ENCODE measurements at places on chromosomes 6 and 20.

DNA sequence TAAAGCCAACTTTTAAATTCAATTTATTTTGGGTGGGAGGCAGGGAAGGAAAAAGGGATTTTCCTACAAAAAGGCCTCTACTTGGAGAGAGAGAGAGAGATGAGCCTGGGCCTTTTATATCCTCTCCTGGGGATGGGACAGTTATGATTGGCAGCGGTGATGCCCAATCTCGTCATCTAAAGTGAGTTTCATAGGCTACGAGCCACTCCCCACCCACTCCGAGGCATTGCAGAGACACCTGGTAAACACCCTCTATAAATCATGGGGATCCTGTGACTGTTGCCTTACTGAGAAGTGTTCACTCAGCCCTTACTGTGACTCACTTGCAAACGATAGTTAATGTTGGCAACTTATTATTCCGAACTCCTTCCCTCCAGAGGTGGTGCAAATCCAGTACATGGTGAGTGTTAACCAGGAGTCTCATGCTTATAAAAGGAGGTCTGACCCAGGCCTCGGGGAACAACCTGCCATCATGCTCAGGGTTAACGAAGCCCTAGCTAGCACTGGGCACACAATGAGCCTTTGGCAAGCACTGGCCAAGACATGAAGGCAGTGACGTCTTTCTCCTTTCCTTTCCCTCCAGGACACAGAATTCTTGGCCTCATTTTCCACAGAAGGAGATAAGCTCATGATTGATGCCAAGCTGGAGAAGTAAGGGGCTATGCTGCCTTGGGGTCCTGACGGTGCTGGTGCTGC lies 20.5 kb downstream of the BPIFB4 start:
- DNase-seq: no peak

- DNase-seq: no peak
Observed at GRCh38 chr6:127920804-127921203, 19.9 kb upstream of the THEMIS start.

- DNase-seq: no peak
Observed at GRCh38 chr20:58584881-58585752, 66.0 kb upstream of the STX16 start.

DNA sequence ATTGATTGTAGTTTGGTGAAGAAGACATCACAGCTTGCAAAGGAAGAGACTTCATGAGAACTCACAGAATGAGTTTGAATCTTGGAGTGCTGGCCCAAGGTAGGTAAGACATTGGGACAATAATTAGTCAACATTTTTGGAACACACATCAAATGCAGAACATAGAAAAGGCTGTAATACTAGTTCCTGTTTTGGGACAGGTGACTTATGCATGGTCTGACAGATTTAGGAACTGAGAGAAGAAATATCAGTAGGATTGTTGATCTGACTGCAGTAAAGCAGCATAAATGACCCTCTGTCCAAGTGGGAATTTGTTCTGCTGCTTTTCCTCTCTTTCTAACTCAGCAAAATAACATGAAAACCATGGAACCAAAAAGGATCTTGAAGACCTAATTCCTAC lies 102.3 kb upstream of the MAP3K7 start:
- no peak for DNase-seq

- no peak for DNase-seq
Observed at GRCh38 chr6:167708501-167709094, 118.1 kb upstream of the AFDN start.

DNA sequence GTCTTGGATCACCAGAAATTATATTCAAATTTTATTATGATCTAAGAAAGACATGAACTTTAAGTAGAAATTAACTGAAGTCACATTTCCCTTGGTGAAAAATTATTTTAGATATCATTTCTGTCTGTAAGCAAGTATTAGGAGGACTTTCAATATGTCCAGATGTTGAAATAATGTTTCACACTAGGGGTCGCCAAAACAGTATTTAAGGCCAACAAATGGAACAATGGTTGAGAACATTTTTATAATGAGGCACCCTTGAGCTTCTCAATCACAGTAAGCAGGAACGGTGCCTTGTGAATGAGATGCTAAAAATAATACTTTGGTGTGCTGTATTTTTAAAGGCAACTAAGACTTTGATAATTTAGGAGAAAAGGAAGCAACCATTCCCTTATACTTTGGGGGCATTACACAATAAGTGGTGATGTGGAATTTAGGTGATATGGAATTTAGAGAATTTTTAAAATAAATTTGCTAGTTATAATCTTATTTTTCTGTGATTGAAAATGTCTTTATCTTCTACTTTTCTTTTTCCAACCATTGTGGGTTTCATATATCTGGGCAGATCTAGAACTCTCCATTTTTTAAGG lies 9.6 kb upstream of the SF3B5 start:
- peak; percentile 51 for DNase-seq

GRCh38 chr20:7728338-7728737 lies 211.9 kb downstream of the HAO1 start:
- no peak for DNase-seq

GRCh38 chr6:35183935-35184334 lies 29.8 kb upstream of the SCUBE3 start:
- DNase-seq: no peak

DNA sequence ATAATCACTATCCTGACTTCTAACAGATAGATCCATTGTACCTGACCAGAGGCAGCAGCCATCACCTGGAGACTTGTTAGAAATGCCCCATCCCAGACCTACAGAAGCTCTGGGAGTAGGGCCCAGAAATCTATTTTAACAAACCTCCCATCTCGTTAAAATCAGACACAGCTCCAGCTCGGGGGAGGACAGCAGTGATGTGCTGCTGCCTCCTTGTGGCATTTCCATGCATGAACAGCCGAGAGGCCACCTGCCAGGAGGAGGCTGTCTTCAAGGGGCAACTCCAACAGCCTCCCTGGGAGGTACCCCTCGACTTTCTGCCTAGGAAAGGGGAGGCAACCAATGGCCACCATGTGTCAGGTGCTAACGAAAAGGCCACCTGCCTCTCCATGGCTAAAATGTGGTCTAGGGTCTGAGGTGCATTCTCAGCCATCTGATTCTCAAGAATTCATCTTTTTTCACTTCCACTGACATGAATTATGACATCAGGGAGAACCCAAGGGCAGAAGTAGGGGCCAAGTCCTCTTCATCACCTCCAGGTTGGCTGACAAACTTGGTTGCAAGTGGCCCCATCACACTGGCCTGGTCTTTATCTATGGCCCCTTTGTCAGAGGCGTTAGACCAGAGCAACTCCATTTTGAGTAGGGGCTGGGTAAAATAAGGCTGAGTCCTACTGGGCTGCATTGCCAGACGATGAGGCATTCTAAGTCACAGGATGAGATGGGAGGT lies 12.2 kb upstream of the KCNK15 start:
- peak; percentile 42 for DNase-seq

- no peak for DNase-seq
Observed at GRCh38 chr6:168377484-168377855, 57.9 kb upstream of the DACT2 start.

DNA sequence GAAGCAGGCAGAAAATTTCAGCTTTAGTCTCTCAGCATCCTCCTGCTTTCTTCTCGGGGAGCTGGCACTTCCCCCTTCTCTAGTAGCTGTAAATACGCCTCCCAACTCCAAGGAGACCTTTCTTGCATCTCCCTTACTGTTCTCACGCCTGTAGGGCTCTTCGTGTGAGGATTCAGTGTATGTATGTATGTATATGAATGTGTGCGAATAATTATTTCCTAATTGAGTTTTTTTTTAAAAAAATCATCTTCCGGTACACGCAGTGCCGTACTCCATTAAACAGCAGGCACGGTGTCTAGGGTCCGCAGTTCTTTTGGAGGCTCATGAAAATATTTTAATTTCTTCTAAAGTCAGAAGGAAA lies 85.4 kb downstream of the HFE start:
- peak; percentile 12 for DNase-seq

GRCh38 chr20:44924541-44924940 lies 14.7 kb downstream of the PABPC1L start:
- DNase-seq: no peak

DNA sequence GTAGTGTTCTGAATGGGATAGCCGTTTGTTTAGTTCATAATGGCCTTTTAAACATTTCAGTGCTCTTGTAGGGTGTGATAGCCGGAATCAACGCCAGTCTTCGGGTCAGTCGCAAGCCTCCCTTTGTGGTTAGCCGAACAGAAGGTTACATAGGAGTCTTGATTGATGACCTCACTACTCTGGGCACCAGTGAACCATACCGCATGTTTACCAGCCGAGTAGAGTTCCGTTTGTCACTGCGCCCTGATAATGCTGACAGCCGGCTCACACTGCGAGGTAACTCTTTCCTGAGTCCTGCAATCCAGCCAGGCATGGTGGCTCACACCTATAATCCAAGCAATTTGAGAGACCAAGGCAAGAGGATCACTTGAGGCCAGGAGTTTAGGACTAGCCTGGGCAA lies 20.4 kb downstream of the MTO1 start:
- DNase-seq: no peak

DNA sequence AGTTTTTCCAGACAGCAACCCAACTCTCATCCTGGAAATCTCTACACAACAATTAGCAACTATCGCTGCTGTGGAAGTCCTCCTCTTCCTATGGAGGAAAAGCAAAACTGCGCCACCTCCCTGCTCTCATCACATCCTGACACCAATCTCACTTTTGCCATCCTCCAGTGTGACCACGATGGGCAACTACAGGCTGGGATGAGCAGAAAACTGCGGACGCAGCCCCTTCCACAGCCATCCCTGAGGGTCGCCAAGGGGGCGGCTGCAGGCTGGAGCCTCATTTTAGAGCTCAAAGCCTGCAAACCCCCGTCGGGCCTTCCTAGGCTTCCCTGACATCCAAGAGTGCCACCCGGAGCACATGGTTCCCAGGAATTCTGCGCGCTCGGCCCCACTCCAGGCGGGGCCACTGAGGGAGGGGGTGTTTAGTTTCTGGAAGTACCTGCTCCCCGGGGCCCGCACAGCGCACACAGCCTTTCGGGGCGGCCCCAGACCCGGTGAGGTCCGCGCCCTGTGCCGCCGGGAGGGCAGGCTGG lies 1.2 kb downstream of the TCFL5 start:
- DNase-seq: no peak

GRCh38 chr6:167815296-167815980 lies 11.3 kb upstream of the AFDN start:
- no peak for DNase-seq

DNA sequence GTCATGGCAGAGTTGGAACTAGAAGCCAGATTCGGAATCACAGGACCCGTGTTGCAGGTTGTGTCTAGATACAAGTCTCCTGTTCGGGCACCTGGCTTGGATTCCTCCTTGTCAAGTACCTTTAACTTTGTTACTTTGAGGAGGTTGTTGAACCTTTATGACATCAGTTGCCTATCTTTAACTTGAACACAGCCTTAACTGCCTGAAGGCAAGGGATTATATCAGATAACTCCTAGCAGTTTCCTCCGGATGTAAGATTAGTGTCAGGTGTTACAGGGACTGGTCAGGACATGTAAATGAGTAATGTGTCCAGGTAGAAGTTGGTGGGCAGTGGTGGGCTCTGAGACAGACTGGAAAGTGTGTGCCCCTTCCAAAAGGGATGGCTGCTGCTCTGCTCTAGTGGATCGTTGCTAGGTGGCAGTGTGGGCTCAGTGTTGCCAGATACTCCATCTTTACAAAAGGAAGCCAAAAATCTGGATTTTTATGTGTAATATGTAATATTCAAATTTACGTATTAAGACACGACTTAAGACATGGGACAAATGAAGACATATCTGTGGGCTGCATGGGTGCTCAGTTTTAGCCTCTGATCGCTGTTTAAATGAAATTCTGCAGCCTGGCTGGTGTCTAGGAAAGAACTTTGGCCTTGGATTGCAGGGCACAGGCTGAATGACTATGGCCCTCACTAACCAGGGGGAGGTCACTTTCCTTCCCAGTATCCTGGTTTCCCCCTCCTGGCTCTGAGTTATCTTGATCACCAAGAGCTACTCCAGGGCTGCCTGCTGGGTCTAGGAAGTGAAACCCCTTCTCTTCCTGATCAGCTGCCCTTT lies 27.1 kb downstream of the CHMP4B start:
- no peak for DNase-seq

GRCh38 chr6:50791900-50792508 lies 26.7 kb upstream of the TFAP2B start:
- peak; percentile 2 for DNase-seq

GRCh38 chr20:12012241-12013222 lies 94.8 kb downstream of the BTBD3 start:
- peak; percentile 58 for DNase-seq

Measured in GDM1 (cell line).